T-helper 2 cell (primary cell): ENCODE measurements at places on chromosomes 7 and 10.

GRCh38 chr7:38840736-38841460 is 68.1 kb downstream of the VPS41 start:
- DNase-seq: no peak

- DNase-seq: no peak
Observed at GRCh38 chr7:132547821-132548220, 28.4 kb downstream of the PLXNA4 start.

GRCh38 chr10:110042181-110042580 is 34.4 kb downstream of the ADD3 start:
- DNase-seq: no peak

DNA sequence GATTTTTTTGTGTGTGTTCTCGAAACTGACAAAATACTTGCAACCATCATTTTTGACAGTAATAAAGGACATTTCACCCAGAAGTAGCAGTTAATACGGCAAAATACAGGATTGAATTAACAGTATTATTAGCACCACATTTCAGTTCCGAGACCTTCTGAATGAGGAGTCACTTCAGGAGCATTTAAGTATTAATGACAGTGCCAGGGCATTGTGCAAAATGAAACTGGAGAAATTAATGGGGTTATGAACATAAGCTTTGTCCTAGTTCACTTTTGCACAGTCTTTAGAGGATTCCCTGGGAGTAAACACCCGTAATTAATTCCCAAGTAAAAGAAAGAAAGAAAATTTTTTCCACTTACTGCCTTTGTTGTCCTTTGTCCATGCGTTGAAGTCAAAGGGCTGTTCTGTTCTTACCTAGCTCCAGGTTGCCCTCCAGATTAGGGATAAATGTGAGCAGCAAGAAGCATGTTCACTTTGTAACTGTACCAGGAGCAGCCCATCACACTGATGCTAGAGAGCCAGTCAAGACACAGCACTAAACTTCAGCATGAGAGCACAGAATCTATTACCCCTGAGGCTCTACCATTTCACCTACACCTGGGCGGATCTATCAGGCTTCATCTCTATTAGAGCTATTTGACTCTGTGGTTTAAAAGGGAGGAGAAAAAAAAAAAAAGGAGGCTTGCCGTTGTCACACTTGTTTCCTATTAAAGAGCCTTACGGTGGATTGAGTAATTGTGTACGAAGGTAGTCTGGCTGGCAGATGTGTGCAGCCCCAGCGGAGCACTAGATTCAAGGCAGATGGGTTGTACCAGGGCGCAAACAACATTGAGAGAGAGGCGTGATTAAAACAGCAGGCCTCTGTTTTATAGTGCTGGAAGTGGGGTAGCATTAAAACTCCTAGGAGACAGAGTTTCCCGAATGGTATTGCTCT is 297.8 kb upstream of the SEMA3A start:
- no peak for DNase-seq

DNA sequence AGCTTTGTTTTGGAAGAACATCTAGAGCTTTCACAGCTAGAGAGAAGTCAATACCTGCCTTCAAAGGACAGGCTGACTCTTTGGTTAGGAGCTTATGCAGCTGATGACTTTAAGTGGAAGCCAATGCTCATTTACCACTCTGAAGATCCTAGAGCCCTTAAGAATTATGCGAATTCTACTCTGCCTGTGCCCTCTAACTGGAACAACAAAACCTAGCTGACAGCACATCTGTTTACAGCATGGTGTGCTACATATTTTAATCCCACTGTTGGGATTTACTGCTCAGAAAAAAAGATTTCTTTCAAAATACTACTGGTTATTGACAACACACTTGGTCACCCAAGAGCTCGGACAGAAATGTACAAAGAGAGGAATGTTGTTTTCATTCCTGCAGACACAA is 57.3 kb downstream of the PALS2 start:
- DNase-seq: no peak

- DNase-seq: peak; percentile 25
Observed at GRCh38 chr7:159197066-159197975, 52.7 kb upstream of the VIPR2 start.

DNA sequence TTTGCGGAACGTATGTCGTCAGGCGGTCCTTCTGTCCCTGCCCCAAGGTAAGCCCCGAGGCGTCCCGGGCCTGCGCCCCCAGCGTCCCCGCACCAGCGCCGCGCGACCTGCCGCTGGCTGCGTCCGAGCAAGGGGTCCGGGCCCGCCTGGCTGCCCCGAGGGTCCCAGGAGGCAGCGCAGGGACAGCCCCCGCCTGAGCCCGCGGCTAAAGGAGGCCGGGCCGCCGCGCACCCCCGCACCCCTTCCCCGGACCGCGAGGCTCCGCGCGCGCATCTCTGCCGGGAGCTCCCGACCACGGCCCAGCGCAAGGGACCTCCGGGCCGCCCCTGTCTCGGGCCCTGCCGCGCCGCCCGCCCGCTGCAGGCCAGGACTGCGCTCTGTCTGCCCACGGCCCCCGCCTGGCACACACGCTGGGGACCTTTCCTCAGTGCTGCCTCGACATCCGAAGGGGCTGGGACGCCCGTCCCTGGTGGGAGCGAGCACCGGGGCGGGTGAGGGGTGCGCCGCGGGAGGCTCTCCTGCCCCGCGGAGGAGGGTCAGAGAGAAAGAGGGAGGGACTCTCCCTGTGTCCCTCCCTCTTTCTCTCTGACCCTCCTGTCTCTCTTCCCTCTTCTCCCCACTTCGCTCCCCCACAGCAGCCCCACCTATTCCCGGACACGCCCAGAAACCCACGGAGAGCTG is 25.0 kb downstream of the SHH start:
- DNase-seq: no peak

GRCh38 chr10:8830876-8831275 is 776.4 kb downstream of the GATA3 start:
- DNase-seq: no peak

DNA sequence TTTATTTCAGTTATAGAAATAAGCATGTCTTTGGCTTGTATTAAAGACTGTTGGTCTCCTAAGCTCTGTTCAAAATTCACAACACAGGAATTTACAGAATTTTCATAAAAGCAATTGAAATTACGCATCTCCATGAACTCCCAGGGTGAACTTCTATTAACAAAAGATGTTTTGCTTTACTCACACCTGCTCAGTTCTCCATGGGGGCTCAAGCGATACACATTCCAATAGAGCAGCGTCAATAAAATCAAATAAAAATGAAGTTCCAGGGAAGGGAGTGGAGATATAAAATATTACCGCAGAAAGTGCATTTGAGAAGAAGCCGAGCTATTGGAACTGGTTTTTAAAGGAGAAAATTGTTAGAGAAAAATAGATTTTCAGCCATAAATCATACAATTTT is 41.5 kb upstream of the ZNF438 start:
- no peak for DNase-seq

- DNase-seq: no peak
Observed at GRCh38 chr7:128136215-128136597, 104.9 kb upstream of the LEP start.

- no peak for DNase-seq
Observed at GRCh38 chr10:31018962-31019361, 12.7 kb downstream of the ZNF438 start.

GRCh38 chr7:76142861-76143260 is 58.8 kb upstream of the SRRM3 start:
- DNase-seq: no peak
